ENCODE measurements at places on chromosomes 7 and 10.
A peak's percentile ranks its signal among the peaks of the same experiment; 100 is the strongest.

DNA sequence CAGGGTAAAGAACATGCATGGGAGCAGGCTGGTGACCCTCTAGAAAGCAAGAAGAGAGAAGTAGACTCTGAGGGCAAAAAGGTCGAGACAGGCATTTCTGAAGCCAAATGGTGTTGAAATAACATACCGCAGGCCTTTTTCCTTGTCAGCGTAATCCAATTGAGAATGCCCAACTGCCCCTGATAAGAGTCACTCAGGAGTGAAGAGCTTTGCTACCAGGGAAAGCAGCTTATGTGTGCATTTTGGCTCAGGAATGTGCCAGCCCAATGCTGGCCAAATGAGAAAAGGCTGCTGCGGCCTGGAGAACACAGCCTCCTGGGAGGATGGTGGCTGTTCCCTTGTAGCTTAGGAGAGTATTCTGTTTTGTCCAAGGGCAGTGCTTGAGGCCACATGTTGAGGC is 61.4 kb upstream of the NFKB2 start:
- no peak for DNase-seq

GRCh38 chr10:77513781-77514331 is 123.8 kb downstream of the KCNMA1 start:
- DNase-seq, result no peak

DNA sequence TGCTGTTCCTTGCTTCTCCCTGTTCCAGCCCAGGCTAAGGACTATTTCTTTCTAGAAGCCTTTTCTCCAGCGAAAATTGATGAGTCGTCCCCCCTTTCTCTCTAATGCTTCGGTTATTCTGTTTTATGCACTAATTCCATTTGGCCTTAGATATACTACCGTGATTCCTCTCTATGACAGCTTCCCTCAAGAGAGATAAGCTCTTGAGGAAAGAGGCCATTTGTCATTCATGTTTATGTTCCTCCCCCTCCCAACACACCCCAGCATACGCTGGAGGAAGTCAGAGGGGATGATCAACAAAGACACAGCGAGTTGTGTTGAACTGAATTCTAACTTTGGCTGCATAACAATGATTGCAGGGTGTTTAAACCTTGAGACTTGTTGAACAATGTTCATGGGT is 198.8 kb downstream of the BMPER start:
- no peak for DNase-seq

DNA sequence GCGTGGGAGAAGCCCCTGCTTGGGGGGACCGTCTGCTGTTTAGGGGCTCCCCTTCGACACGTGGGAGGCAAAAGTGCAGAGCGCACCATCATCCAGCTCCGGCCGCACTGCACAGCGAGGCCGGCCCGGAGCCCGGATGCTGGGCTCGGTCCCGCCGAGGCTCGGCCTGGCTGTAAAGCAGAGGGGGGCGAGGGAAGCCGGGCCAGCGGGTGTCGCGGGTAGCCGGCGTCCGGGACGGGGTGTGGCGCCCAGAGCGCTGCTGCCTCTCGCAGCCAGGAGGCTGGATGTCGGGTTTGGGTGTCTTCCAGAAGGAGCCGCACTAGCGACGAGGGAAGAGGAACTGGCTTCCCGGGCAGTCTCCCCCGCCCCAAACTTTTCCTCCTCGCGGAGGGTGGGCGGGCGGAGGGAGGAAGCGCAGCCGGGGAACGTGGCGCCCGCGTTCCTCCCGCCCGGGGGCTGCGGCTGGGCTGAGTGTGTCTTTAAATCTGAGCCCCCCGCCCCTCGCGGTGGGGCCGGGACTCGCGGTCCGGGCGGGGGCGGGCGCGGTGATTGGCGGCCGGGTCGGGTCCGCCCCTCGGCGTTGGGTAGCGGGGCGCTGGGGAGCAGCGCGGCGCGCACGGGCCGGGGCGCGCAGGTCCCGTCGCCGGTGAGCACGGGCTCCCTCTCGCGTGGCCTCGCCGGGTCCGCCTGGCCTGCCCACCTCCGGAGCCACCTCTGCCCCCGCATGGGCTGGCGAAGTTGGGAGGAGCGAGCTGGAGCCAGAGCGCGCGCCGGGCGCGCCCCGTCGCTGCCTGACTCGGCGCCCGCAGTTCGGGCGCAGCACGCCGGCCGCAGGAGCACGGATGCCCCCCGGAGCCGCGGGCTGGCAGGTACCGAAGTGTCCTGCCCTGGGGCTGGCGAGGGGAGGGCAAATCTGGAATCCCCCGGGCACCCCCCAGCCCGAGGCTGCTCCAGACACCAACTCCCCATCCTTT is at the start of gene PALD1:
Gene PALD1 (plus strand): TSS at position 577 of the 974 bp plus-strand sequence. CDS start 47,185 bp downstream, outside the sequence.
- peak; percentile 80 for DNase-seq

- peak; percentile 78 for DNase-seq
These were observed 37.0 kb upstream of the IL15RA start for GRCh38 chr10:6014241-6014761.

GRCh38 chr7:45601094-45601493 is 26.9 kb downstream of the ADCY1 start:
- DNase-seq, result no peak

DNA sequence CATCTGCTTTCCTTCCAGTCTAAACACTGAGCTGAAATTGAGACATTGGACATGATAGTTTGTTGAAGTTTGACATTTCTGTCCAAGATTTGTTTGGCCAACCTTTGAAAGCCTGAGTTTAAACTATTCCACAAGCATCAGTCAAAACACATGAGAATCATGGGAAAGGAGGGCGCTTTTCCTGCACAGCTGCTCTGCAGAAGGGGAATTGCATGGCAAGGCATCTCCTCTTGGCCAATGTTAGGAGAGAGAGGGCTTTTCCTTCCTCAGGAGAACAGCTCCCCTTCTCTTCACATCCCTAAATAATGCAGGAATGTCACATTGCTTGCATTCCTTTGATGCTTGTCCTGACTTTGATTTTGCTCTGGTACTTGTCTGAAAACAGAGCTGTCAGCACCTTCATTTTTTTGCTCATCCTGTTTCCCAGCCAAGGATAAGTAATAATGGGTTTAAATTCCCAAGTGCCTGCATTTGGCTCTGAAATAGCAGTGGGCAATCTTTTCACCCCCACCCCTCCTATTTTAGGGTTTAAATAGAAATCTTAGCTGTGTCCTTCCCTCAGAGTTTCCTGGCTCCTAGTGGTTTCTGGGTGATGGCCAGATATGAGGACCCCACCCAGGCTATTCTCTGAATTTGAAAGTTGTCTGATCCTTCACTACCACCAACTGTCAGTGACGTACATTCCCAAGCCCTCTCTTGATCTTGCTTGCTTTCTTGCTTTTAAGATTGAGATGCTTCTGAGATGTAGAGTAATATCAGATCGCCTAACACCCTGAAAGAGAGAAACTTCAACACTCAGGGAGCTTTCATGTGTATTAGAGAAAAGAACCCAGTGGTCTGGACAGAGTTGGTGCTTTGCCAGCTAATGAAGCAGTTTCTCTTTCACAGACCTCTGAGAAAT is 75.2 kb upstream of the NPVF start:
- DNase-seq, result no peak

DNA sequence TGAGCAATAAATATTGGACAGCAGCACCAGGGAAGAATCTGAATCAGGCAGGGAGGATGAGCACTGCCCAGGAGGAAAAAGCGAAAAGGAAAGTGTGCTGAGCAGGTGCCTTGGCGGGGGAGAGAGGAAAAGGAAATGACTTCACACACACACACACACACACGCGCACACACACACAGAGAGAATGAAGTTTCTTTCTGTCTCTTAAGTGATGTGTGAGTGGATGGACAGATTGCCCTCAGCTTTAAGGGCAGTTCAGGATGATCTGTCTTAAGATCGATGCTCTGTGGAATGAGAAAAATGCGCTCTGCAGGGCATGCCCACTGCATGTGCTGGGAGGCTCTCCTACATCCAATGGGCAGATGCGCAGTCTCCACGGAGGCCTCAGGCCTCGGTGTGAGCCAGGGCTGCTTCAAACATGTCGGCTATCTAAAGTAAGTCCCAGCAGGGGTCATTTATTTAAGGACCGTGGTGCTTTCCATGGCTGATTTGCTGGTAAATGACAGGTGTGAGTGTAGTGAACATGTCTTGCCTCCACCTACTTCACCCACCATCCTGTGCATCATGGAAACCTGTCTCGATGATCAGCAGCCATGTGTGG is 2.5 kb upstream of the ACBD5 start:
- peak; percentile 73 for DNase-seq

DNA sequence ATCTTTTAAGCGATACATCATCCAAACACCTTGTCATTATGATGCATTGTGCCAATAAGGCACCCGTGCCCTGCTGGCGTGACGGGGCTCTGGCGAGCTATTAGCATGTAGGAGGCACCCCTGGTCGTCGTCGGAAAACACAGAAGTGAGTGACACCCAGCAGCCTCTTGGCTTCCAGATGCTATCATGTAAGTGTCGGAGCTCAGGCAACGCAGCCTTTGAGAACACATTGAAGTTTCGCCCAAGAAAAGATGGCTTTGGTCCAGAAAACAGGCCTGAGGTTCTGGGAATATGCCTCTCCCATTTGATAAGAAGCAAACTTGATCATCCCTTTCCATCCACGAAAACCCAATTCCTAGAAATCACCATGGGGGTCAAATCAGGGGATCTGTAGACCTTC is 555.3 kb downstream of the GALNT17 start:
- DNase-seq, result no peak

Measured in GM20000 (cell line).